ENCODE measurements at places on chromosomes 6 and 20.

- DNase-seq, result no peak
Measured at GRCh38 chr6:42960243-42961019, at the start of gene GNMT. Gene GNMT (plus strand): TSS chr6:42960754. CDS start chr6:42960768, 14 bp downstream.

- DNase-seq, result no peak
Measured at GRCh38 chr6:85684133-85684808, 41.6 kb upstream of the SYNCRIP start.

DNA sequence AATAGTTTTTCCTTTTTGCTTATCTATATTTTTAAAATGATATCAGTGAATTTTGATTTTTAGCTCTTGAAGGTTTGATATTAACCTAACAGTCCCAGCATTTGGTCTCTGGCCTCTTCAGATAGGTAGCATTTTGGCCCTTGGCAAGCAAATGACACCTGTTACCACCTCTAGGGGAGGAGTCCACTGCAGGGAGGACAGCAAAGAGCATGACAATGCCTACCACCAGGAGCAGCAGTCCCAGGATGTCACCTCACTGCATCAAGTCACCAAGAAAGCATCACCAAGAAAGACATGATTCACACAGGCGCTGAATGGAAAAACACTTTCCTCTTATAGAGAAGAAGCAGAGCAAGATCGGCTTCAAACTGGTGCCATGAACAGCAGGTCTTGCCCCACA lies 224.3 kb downstream of the UBE3D start:
- no peak for DNase-seq

DNA sequence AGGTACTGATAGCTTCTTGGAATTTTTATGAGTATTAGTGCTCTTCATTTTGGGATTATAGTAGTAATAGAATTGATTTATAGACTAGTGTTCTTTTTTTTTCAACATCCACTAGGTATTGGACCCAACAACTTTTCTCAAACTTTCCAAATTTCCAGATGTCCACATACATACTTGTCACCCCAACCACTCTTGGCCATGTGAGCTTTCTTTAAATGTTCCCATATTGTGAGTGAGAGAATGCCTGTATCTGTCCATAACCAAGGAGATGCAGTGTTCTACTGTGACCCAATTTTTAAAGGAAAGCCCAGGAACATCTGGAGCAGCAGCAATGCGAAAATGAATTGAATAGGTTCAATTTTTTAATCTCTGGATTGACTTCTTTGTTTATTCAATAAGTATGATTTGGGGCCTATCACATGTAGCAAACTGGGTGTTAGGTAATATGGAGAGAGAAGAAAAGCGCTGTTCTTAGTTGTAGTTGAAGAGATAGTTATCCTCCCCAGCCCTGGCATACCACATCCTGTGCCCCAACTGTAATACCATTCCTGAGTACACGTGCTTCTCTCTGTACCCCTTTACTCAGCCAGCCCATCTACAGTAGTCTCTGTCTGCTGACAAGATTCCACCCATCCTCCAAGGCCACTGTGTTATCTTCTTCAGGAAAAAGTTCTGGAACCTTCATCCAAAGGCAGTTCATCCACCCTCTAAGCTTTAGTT lies 116.8 kb upstream of the SUPT3H start:
- no peak for DNase-seq

DNA sequence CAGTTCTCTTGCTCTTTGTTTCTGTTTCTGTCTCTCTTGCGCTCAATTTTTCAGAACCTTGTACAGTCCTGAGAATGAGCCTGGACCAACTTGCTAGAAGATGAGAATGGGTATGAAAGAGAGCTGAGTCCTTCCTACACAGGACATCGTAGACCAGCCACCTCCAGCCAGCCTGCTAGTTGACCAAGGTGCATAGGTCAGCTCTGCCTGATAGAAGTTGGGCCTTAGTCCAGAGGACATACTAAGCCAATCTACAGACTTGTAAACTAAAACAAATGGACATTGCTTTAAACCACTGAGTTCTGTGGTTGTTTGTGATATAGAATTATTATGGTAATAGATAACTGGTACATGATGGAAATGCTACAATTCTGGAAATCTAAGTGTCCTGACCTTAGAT lies 236.4 kb upstream of the ZFP64 start:
- no peak for DNase-seq

- no peak for DNase-seq
Measured at GRCh38 chr6:20233007-20233730, 20.9 kb upstream of the MBOAT1 start.

GRCh38 chr20:61569825-61570224 lies 317.8 kb downstream of the CDH4 start:
- no peak for DNase-seq

DNA sequence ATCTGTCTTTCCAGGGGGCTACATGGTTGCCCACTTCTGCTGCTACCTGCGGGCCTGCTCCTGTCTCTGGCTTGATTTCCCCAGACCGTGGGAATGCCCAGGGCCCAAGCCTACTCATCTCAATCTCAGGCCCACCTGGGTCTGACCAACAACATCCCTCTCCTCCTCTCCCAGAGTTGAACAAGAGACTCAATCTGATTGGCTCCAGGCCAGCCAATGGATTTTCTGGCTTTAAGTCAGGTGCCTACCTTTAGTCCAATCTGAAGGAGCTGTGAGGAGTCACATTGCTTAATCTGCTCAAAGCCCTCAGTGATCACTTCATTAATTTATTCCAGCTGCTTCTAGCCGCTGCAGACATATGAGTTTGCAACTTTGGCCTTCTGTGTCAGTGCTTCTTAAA lies 162.4 kb upstream of the KCNG1 start:
- no peak for DNase-seq

DNA sequence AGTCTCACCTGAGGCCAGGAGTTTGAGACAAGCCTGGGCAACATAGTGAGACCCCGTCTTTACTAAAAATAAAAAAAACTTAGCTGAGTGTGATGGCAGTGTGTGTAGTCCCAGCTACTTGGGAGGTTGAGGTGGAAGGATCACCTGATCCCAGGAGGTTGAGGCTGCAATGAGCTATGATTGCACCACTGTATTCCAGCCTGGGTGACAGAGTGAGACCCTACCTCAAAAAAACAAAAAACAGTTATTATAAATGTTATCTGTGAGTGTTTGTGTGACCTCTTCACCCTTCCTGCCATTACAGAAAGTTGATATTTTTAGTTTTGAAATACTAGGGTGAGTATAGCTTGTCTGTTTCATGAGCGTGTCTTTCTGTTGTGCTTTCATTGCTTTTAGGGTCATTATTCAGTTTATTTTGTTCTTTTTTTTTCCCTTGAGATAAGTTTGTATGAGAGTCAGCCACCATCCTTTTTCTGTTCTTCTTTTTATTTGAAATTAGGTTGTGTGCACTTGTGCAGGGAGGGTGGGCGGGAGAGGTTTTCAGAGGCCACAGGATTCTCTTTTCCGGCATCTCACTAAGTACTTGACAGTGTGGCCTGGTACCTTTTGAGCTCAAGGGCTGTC lies 26.2 kb downstream of the CDYL start:
- DNase-seq, result no peak

DNA sequence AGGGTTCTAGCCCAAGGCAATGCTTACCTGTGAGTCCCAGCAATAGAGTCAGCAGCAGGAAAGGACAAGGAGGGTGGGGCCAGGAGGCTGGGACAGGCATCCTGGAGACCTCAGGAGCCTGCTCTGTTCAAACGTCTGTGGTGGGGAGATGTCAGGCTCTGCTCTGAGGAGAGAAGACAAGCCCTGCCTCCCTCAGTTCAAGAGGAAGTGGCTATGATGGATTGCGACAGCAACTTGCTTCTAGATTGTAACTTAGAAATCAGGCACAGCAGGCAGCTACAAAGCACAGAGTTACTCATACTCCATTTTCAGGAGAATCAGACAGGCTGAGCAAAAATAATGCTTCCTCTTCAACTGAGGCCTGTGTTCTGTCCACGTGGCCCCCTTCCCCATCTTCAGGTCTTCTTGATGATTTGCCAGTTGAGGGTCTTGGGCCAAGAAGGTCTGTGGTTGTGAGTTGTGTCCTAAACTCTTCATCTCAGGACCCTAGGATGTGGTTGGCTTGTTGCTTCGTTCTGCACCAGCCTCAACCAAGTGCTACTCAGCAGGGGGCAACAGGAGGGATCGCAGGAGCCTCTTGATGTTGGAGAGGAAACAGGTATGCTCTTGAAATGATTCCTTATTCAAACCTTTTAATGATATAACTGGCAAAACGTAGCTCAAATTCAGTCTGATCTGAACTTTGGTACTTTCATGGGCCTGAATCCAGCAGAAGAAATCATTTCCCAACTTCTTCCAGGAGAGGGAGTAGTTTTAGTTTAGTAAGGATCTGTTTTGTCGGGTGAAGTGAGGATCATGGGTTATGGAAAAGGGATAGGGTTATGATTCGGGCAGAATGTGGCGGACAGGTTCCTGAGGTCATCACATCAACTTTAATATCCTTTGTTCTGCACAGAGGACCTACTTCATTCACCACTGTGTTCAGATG lies 31.0 kb downstream of the SIRPB1 start:
- DNase-seq, result no peak

DNA sequence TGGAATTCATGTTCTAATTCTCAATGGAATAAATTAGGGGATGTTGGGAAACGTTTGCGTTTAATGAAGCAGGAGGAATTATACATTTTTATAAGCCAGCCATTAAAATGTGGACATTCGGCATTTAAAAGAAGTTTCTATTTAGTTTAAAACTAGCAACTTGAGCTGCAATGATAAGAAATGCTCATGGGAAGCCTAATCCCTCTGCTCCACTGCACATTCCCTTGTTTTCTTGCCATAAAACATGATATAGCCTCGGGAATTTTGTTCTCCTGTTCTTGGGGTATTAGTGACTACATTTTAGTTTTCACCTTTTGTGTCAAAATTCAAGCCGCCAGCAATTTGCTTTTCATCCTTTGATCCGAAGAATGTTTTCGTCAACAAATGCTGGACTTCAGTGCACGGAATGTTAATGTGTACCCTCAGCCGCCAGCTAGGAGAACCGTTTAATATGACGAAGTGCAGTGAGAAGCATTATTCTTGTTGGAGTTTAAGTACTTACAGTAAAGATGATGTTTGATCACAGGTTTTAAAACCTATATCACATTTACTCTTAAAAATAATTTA lies 137.9 kb downstream of the HIVEP1 start:
- DNase-seq, result no peak

DNA sequence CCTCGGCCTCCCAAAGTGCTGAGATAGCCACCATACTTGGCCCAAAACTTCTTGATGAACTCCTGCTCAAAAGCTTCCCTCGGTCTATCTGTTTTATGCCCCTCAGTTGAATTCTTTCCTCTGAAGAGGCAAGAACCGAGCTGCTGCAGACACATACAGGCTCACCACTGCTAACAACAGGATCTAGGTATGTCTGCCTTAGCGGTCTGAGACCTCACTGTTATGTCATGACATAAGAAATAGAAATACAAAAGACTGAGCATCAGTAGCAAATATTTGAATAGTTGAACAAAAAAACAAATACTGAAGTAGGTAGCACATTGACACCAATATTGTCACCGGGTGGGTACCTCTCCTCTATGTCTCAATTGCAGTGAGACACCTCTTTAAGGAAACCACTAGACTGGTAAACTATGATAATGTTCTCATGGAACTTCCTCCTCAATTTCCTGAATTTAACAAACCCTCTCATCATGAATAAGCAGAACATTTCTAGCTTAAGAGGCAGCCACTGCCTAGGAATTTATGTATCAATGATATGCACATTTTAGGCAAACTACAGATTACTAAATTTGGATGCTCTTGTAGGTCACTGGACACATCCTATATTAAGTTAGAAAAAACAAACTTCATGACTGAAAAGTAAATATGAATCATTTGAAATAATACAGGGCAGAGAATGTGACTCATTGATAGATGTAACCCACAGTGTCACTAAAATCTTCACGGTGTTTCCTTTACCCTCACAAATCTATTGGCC lies 9.4 kb upstream of the STXBP5 start:
- no peak for DNase-seq

DNA sequence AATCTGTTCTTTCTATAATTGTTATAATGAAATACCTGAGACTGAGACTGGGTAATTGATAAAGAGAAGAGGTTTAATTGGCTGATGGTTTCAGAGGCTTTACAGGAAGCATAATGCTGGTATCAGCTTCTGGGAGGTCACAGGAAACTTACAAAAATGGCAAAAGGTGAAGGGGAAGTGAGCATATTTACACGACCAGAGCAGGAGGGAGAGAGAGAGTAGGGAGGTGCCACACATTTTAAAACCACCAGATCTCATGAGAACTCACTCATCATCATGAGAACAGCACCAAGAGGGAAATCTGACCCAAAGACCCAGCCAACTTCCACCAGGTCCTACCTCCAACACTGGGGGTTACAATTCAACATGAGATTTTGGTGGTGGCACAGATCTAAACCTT lies 2.6 kb upstream of the SIRPB1 start:
- DNase-seq, result no peak

DNA sequence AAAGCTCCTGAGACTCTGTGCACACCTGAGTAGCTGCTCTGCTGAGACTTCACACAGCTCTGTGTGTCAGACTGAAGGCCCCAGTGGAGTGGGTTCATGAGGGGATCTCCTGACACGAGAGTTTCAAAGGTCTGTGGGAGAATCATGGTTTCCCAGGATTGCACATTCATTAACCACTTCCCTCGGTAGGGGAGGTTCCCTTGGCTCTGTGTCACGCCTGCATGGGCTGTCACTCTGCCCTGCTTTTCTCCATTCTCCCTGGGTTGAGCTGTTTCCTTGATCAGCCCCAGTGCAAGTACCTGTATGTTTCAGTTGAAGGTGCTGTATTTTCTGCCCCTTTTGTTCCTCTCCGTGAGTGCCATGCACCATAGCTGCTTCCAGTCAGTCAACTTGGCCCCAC lies 236.9 kb downstream of the EPM2A start:
- DNase-seq, result no peak

GRCh38 chr20:44247586-44248409 lies 690 bp downstream of the GDAP1L1 start:
- DNase-seq, result no peak

- DNase-seq, result no peak
Measured at GRCh38 chr6:68108233-68108835, 526.7 kb upstream of the ADGRB3 start.

GRCh38 chr6:43142101-43142500 lies 29.0 kb upstream of the SRF start:
- no peak for DNase-seq

- no peak for DNase-seq
Measured at GRCh38 chr6:109791301-109791700, 100.2 kb downstream of the FIG4 start.

- DNase-seq, result no peak
Measured at GRCh38 chr6:25689966-25690365, 38.0 kb downstream of the SCGN start.

GRCh38 chr6:159252955-159253508 lies 83.8 kb downstream of the FNDC1 start:
- no peak for DNase-seq

GRCh38 chr20:48406912-48407340 lies 420.9 kb downstream of the PREX1 start:
- no peak for DNase-seq
